Stimulated activated CD8-positive, alpha-beta memory T cell treated with anti-CD3 and anti-CD28 coated beads, Interleukin-4, amount 100 ng/mL, for 48 hours (primary cell): ENCODE measurements at places on chromosomes 3 and 15.

DNA sequence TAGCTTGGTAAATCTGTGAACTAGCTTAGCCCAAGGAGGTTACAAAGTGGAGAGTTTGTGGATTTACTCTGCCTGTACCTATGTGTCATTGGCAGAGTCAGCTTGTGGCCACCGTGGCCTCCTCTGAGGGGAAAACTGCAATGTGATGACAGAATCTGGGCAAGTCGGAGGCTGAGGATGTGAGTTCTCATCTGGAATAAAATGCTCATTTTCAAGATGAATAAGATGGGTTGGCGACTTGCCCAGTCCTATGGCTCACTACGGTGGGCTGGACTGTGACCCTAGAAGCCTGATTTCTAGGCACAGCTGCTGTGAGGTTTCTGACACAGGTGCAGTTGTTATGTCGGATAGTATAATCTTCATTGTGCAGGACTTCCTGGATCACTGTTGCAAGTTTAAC, 83.7 kb downstream of the ETV5 start:
- peak; percentile 80 for DNase-seq

DNA sequence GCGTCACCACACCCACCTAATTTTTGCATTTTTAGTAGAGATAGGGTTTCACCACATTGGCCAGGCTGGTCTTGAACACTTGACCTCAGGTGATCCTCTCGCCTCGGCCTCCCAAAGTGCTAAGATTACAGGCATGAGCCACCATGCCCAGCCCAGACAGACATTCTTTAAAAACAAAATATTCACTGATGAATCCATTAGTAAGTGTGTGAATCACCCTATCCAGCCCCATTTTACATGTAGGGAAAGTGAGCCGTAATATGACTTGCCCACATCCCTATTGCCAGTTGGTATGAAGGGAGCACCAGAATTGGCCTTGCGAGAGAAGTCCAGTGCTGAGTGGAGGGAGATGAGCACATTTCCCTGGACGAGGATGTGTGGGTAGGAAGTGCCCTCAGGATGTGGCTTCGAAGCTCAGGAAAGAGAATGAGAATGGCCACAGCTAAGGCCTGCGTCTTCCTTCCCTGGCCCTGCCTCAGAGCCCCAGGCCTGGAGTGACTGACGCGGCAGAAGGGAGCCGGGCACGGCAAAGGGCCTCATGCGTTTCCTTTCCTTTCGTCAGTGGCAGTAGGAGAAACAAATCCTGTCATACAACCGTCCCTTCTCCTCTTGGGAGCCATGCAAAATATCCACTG, 28.3 kb upstream of the ETV5 start:
- DNase-seq: peak; percentile 11

DNA sequence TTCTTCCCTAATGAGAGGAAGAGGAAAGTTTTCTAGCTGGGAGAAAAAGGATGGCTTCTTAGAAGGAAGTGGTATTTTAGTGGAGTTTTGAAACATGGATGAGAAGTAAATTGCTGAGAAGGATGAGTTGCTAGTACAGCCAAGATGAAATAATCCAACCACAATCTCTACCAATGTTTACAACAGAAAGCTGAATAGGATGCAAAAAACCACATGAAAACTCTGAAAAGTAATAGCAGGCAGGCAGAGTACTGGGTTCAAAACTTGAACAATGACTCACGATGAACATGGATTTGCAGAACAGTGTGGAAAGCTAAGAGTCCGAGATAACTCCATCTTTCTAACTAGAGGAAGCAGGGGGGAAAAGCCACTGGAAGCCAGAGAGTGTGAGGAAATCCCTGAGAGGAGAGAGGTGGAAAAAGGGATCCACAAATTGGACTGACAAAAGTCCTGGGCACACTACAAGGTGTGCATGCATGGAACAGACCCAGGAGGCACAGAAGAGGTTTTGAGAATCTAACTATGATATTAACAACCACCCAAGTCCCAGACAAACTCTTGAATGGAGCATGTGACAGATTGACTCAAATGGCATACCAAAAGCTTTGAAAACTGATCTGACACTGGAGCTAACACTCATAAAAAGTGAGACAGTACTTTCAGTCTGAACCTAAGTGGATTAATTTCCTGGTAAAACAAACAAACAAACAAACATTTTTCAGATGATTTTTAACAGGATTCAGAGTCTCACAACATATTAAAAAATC, 76.7 kb downstream of the ST6GAL1 start:
- peak; percentile 15 for DNase-seq

GRCh38 chr3:152961323-152961722, 126.4 kb downstream of the P2RY1 start:
- DNase-seq: no peak

GRCh38 chr3:130772129-130772528, 25.5 kb upstream of the PIK3R4 start:
- DNase-seq: no peak
